ENCODE measurements at places on chromosomes 3 and 15.

- no peak for DNase-seq
Measured at GRCh38 chr3:190746531-190746930, 116.0 kb downstream of the GMNC start.

DNA sequence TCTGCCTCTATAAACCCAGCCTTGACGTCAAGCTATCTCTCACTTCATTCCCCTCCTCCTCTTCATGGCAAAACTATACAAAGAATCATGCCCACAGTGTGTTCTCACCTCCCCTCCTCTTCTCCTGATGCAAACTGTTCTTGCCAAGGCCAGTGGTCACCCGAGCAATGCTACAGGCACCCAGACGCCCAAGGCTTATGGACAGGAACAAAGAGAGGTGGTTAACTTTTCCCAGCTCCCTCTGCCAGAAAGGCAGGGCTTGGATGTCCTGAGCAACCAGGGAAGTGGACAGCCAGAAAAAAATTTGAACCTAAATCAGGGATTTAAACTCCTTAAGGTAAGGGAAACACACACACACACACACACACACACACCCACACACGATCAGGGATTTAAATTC, 5.1 kb downstream of the SLC41A3 start:
- DNase-seq = no peak

GRCh38 chr3:5020242-5020722, 41.0 kb downstream of the BHLHE40 start:
- DNase-seq = no peak

DNA sequence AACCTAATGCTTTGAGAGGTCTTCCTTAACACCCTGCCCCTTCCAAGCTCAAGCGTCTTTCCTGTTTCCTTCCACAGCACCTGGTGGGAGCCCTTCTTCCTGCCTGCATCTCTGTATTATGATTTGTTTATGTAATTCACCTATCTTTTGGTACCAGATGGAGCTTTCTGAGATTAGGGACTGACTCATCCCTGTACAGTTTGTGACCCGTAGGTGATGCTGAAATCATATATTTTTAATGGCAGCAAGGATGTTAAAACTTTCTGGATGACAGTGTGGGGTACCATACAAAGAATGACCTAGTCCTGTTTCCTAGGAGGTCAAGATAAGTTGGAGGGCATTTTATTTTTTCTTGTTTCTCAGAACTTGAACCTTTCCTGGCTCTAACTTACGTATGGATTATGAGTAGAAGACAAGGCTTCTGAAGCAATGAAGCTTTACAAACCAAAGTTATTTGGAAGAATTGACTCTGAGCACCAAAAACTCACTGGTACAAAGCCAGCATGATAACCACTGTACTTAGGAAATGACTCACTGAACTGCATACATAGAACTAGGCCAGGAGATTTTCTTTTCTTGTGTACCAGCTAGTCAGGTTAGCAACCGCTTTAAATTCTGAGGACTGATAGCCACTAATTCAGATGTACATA, 46.6 kb downstream of the HHLA2 start:
- peak; percentile 9 for DNase-seq

GRCh38 chr3:13019243-13020095, 53.8 kb downstream of the IQSEC1 start:
- DNase-seq = no peak

DNA sequence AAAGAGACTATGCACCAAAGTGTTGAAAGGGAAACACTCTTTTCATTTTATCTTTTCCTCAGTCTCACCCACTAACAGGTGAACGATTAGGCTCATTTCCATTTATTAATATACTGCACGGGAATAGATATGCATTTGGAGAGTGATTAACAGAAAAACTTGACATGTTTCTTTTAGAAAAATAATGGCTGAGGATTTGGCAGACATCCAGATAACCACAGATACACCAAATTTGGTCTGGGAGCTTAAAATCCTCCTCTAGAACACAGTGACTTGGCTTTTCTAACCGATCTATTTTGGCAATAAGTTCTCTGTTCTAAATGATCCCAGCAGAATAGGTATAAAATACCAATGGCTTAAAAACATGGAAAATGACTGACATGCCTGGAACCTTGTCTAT, 459.3 kb upstream of the SGO1 start:
- no peak for DNase-seq

All from GM13977 (cell line).